Cardiac muscle cell (in vitro differentiated cells and primary cell): ENCODE measurements at places on chromosomes 3 and 15.

- no peak for DNase-seq
Observed at GRCh38 chr15:45187578-45187893, 230 bp downstream of the SHF start.

DNA sequence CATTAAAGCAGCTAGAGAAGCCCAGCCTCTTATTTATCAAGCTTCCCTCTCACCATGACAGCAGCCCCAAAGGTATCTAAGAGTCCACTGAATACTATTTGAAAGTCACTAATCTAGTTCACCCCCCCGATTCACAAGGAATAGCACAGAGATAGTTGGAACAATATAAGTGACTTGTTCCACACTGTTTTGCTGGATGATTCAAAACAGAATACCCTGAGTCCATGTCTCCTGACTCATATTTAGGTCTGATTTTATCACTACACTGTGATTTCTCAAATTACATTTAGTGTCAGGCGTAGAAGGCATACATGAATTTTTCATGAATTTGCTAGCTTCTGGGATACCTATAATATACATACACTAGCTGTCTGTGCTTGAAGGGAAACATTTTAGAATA, 18.7 kb upstream of the EOGT start:
- peak; percentile 42 for DNase-seq

- DNase-seq = no peak
Observed at GRCh38 chr3:124149771-124150170, 157.8 kb upstream of the ROPN1 start.

DNA sequence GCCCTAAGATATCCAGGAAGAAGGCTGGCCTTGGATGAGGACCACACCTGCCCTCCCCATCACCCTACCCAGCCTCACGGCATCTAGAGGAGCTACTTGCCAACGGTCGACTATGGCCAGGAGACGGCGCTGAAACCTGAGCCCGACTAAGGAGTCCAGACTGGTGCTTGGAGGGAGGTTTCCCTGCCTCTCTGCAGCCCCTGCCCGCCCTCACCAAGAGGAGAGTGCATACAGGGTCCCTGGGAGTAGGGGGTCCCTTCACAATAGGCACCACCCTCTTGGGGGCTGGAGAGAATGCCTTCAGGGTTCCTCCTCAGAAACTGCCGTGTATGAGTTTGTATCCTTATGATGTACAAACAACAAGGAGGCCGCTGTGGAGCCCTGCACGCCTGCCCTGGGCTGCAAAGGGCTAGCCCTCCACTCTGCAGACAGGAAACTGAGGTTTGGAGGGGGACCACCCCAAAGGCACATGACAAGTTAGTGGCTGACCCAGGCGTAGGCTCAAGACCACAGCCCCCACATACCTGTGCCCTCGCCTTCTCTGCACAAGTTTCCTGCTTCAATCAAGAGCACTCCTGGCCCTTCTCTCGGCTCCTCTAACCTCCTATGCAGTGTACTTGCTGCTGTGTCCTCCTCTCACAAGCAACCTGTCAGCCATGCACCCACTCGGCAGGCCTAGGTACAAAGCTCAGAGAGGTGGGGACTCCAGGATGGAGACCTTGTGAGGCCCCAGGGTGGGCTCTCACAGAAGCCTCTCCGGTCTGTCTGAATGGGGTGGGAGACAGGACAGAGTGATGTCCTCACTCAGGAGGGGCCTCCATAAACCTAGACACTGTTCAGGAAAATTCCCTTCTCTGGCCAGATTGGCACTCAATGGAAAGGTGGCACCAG, 7.4 kb downstream of the KLF15 start:
- DNase-seq = no peak

DNA sequence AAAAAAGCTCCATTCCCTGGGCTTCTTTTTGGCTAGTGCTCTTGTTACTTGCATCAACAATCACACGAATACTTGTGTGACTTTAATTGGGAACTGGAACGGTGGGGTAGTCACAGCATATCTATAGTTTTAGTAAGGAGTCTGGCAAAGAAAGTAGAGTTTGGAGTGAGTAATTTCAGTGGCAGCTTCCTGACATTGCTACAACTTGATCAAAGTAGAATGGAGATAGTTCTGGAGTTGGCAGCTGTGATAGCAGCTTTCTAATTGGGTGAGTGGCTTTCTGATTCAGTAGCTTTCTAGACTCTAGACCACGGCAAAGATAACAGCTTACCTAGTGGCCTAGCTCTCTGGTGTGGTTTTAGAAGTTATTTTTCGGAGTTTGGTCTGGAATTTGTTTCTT, 475.0 kb downstream of the TUSC7 start:
- no peak for DNase-seq

DNA sequence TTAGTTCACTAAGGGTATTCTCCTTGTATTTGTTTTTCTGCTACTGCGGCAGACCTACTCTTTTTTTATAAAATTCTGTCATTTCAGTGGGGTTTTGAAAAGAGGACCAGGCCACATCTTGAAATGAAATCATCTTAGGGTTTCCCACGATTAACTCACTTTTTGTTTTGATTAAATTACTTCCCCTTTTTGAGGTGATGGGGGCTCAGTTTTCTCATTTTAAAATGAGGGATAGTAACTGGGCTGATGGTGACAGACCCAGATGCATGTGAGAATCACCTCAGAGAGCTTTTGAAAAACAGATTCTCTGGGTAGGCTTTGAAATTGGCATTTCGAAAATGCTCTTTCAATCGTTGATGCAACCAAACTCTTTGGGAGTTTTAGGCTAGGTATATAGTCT, 24.2 kb downstream of the UBE2Q2 start:
- no peak for DNase-seq

- DNase-seq = peak; percentile 78
Observed at GRCh38 chr15:39358441-39359041, 222.3 kb upstream of the THBS1 start.

- no peak for DNase-seq
Observed at GRCh38 chr15:78469031-78469430, 31.0 kb downstream of the IREB2 start.

DNA sequence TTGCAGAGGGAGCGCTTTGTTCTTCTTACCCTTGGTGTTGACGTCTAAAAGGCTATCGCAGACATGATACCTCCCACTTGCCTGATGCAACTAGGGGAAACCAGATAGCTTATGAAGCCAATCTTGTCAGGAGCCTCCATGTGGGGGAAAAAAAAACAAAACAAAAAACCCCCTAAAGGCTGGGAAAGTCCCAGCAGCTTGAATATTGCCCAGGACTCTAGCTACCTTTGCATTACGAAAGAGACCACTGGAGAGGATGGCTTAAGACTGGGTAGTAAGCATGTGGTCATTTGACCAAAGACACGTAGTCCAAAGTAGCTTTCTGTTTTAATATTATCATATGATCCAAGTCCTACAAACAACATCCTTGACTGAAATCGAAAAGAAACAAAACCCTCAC, 120.7 kb upstream of the WNT5A start:
- no peak for DNase-seq

- no peak for DNase-seq
Observed at GRCh38 chr15:35854316-35854715, 308.4 kb upstream of the DPH6 start.

- DNase-seq = no peak
Observed at GRCh38 chr3:74304424-74304823, 310.0 kb downstream of the CNTN3 start.

DNA sequence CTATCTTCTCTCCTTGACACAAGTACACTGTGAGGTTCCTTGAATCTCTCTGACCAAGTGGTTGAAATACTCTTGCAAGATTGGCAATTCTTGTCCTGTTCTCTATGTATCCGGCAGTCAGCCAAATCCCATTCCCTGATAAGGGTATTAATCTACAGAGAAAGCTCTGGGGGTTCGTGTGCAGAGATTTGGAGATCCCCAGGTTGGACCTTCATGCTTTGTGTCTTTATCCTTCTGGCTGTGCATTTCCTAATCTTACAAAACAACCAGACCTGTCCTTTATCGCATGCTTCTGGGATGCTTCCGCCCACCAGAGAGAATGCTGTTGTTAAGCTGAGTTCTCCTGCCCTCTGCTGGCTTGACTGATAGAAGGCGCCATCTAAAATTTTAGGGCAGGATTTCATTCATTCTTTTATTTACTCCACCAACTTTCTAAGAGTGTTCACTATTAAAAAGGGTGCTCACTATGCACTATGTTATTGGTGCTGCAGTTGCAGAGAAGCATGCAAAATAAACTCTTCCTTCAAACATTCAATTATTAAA, 8.6 kb upstream of the SST start:
- DNase-seq = peak; percentile 83

DNA sequence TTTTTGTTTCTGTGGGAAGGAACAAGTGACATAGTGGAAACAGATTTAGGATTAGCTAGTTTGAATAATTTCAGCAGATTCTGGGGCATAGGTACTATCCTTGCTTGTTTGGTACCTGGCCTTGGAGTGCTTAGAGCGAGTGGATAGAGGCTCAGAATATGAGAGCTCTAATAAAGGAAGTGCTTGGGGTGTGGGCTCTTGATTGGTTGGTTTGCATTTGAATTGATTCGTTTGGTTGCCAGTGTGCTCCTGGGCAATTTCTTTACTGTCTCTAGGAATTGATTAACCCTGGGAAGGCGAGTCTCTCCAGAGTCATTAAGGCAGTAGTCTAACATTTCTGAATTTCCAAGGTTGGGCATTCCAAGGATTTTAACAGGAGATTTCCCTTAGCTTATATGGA, 98.0 kb downstream of the DTWD1 start:
- DNase-seq = no peak

DNA sequence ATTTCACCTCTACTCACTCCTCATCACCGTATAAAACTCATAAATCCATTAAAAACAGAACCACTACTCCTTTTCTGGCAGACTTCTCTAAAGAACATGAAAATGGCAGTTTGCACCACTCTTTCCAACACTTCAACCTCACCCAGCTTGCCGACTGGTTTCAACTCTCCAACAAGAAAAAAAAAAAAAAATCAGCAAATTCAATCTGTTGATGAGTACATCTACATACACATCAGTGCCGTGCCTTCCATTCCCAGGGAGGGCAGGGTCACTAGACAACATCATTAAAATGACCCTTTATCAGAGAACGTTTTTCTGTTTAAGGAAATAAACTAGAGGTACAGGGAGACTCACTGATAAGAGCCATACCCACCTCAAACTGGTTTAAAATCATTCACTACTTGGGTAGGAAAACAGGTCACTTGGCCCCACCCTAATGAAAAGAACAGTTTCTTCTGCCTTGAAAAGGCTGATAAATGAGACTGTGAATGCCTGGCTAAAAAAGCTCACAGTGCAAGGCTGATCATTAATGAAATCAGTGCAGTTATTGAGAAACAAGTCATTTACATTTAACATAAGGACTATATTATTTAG, 6.0 kb downstream of the ANXA2 start:
- no peak for DNase-seq

DNA sequence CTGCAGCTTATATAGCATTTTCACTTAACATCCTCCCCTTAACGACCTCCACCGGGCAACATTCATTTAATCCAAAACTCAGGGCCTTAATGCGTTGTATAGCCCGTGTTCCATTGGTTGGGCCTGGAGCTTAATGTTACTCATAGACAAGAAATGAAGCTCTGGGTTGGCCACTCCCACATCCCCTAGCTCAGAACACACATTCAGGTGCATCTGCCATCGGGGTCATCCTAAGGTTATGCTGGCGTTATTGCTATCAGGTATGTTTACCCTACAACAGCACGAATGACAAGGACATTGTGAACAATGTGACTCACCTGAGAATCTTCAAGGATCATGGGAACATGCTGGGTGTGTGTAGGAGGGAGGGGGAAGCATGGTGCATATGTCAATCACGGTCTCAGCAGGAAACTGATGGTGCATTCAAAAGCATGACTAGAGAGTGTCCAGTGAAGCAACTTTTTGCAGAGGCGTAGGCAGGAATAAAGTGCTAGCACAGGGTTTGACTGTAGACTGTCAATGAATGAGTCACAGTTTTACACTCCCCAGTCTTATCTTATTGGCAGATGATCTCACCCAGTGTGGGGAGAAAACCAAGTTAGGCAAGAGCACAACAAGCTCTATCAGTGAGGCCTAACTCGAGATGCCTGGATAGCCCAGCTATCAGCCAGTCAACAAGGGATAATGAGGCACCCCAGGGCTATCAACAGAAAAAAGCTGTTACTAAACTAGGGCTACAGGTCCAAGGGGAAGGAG, 402.1 kb upstream of the MCTP2 start:
- DNase-seq = peak; percentile 81

DNA sequence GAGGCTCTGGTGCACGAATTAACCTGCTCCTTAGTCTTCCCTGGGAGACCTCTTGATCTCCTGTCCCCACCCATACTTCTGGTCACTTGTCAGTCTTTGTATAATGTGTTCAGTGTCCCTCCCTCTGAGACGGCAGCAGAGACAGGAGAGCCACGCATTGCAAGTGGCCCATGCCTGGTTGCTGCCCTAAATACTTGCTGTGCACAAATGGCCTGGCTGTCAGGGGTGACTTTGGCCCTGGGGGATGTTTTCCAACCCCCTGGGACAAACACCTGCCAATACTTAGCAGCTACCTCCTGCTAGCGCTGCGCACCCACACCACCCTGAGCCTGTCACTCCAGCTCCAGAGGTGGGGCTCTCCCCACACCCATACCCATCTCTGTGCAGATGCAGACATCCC, 17.2 kb downstream of the KLF13 start:
- no peak for DNase-seq

DNA sequence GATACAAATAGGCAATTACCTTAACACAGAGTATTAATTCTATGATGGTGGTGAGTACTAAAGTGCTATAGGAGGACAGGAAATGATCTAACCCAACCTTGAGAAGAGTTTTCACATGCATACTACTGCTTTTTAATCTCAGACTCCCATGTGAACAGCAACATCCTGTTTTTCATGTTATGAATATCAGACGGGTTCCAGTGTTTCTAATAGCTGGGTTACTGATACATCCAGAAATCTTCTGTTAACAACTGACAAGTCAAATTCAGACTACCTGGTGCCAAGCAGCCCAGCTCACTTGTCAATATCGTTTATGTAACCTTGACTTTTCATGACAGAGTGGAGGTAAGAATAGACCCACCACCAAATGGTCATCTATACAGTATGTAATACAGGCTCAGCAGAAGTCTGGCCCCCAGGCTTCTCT, 220.2 kb upstream of the COL8A1 start:
- DNase-seq = no peak

GRCh38 chr3:56251343-56251945, 216.8 kb downstream of the ERC2 start:
- DNase-seq = peak; percentile 71

DNA sequence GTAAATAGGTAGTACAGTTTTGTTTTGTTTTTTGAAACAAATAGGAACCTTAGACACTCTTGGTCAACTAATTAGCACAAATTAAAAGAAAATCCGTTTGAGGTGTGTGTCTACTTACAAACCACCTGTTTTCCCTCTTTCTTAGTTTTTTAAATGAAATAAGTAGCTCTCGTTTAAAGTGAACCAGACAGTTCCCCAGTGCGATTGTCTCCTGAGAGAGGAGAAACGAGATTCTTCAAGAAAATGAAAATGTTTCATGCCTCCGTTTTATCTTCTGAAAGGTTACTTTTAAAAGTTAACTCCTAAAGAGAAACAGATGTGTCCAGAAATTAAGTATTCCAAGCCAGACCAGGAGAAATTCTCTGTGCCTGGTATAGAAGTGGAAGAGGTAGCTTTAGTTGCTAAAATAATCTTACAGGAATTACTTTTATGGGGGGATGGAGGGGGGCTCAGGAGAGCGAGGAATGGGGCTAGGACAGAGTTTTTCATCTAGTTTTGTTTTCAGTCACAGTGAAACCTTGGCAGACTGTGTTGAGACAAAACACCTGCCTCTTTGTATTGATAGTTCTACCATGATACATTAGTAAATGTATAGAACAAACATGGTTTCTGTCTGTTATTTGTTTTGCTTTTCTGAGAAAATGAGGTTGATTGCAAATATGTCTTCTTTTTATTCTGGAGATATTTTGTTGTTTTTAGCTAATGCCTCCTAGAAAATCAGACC, 155.1 kb upstream of the CNTN4 start:
- no peak for DNase-seq

- no peak for DNase-seq
Observed at GRCh38 chr3:150779402-150779858, 16.5 kb upstream of the SIAH2 start.
